ENCODE measurements at places on chromosomes 12 and 14. TPM values are rescaled to one million over a fixed set of nuclear protein-coding genes. Genes with fewer than 3 reads are reported as not detected.

- ATAC-seq: no peak
Measured at GRCh38 chr12:97275728-97276590, 186.6 kb upstream of the RMST start.

- no peak for ATAC-seq
Measured at GRCh38 chr12:39632670-39633069, 13.1 kb upstream of the ABCD2 start.

GRCh38 chr14:66312451-66312850 is 173.7 kb upstream of the CCDC196 start:
- no peak for ATAC-seq

SLC7A8 gene
- 51.1 TPM for total RNA-seq

FBRSL1 gene
- 26.1 TPM for total RNA-seq

LRRK2 gene
- total RNA-seq: 14.6 TPM

Data from esophagus mucosa (tissue), 1 donor.